ENCODE measurements at places on chromosomes 1 and 21.

DNA sequence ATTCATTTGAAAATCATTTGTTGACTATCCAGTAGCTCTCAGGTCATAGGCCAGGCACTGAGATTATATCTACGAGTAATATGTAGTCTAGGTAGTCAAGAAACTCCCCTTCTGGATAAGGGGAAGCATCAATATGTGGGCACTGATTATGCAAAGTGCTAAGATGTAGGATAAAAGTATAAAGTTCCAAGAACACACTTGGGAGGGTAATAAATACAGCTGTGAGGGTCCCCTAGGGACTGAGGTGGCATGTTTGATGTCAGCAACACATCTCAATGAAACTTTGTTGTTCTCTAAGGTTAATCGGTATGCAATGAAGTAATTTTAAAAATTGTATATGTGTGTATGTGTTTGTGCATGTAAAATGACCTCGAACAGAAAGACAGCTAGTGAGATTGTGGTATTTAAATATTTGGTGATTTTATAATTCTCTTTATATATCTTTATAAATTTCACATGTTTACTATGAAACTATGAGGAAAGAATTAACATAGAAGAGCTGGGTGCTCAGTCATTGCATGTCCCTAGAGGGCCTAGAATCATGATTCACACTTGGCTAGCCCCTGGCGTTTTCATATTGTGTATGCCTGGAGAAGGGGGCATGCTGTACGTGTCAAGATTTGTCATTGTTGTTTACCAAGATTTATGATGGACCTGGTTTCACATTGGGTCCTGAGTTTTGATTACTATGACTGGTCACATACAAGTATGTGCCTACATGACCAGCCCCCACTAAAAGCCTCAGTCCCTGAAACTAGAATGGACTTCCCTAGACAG lies 140.1 kb upstream of the DUSP10 start:
- DNase-seq: no peak

- no peak for DNase-seq
Observed at GRCh38 chr1:3003941-3004270, 17.4 kb upstream of the ACTRT2 start.

GRCh38 chr1:31327381-31327780 lies 30.5 kb downstream of the ZCCHC17 start:
- no peak for DNase-seq

DNA sequence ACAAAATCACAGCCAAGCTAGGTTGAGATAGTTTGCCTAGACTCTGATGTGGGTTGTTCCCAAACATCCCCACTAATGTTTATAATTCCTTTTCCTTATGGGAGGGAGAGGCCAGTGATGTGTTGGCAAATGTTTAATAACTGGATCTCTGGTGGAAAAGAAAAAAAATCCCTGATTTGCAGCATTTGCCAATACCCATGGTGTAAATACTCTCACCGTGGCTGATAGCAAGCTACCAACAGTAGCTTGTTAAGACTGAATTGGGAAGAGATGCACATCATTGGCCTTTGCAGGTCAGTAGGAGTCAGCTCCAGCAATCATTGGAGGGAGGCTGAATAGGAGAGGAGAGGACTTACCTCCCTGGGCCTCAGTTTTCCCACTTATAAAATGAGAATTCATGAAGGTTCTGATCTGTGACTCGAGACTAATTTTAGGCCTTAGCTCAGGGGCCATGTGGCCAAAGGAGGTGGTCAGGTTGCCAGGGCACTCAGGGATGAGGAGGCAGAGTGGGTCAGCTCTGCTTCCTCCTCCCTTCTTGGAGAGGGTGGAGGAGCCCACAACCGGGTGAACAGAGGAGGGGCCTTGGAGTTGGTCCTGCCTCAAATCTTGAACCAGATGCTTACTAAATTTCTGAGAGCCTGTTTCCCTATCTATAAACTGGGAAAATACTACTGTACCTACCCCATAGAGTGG lies 20.0 kb upstream of the SCMH1 start:
- no peak for DNase-seq

GRCh38 chr21:36162631-36163030 lies 6.0 kb downstream of the DOP1B start:
- DNase-seq: no peak

GRCh38 chr1:76254104-76255030 lies 179.8 kb downstream of the ST6GALNAC3 start:
- no peak for DNase-seq

- DNase-seq: no peak
Observed at GRCh38 chr1:47635597-47635996, 197.8 kb downstream of the FOXD2 start.

DNA sequence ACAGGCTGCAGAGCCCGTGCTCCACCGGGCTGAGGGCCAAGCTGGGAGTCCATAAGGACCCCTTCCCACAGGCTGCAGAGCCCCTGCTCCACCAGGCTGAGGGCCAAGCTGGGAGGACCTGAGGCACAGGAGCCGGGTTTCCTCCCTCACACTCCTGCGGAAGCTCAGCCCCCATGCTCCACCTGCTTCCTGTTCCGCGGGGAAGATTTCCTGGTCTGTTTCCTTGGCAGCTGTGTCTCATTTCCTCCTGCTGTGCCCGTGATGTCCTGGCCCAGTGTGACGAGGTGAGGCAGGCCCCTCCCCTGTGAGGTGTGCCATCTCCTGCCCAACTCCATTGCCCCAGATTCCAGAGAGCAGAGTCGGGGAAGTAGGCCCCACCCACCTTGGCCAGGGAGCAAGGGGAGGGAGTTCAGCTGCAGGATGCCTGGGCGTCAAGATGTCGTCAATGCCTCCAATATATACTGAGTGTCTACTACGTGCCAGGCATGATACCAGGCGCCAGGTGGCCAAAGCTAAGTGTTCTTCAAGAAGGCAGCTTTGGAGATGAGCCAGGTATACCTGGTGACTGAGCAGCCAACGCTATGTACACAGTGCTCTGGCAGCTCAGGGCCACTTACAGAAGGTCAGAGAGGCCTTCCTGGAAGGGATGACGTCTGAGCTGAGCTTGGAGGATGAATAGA lies 58.8 kb downstream of the NAV1 start:
- peak; percentile 47 for DNase-seq

DNA sequence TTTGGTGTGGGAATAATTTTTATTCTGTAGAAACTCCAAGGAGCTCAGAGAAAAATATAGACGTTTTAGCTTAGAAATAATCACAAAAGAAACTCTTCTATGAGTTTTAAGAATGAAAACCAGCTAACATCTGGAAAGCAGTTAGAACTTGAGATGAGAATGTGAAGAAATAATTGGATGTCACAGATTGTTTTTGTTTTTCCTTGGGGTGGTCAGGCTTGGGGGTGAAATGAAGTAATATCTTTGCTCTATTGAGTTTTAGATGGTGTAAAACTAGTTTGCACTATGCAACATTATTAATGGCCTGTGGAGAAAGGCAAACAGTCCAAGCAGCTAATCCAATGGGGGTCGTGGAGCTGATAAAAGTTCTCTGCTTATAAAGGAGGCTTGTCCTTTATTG lies 101.2 kb downstream of the FMN2 start:
- no peak for DNase-seq

DNA sequence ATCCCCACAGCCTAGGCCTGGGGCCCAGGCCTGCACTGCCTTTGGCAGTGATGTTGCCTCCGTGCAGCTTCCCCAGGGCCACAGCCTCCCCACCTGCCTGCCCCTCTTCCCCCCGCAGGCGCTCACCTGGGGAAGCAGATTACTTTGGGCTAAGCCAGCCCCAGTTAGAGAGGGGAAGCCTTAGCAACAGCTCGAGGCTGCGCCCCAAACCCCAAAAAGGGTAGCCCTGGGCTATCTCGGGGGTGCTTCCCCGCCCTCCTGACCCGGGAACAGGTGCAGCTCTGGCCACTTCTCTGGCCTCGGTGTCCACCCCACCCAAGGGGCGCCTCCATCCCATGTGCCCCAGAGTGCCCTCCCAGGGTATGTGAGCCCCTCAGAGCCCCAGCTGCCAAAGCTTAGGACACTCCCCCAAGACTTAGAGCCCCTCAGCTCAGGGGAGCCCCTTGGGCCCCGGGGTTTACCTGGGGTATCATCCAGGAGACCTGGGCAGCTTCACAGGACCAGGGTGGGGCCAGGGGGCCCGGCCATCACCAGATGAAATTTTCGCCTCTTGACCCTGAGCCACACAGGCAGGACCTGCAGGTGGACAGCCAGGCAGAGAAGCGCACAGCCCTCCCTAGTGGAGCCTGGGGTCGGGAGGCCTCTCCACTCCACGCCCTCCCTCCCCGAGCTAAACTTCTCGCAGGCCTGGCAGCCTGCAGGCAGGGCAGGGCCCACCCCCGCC lies 3.3 kb upstream of the TTC34 start:
- DNase-seq: no peak

GRCh38 chr1:42847721-42848460 lies 1.5 kb downstream of the ZNF691 start:
- DNase-seq: no peak

DNA sequence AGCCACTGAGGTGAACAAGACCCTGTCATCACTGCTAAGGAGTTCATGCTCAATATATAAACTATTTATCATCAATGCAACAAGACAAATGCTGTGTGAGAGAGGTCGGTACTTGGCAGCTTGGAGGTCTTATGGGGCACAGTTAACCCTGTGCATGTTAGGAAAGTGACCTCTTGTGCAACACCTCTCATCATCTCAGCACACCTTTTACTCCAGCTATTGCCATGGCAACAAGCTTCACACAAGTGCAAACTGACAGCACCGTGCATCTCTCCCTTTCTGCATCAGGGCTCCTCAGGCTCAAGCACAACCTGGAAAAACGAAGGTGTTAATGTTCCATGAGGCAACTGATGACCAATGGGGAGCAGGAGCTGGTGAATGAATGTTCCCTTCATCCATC lies 14.7 kb upstream of the MYSM1 start:
- DNase-seq: no peak

GRCh38 chr1:116179964-116180363 lies 68.8 kb downstream of the MAB21L3 start:
- DNase-seq: no peak

DNA sequence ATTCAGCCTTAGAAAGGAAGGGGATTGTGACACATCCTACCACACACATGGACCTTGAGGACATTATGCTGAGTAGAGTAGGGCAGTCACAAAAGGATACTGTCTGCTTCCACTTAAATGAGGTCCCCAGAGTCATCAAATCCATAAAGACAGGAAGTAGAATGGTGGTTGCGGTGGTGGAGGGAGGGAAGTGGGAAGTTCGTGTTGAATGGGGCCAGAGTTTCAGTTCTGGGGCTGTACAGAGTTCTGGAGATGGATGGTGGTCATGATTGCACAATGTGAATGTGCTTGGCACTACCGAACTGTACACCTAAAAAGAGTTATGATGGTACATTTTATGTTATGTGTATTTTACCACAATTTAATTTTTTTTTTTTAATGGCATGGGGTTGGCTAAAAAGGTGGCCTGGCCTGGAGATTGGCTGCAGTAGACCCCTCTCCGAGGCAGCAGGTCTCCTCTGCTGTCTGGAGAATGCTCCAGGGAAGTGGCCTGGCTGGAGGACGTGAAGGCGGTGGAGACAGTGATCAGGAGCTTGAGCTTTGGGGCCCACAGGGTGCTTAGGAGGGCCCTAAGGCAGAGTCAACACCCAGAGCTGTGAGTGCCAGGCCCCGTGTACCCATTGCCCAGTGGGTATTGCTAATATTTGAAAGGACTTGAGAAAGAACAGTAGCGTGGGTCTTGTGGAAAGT lies 30.4 kb downstream of the IFNGR2 start:
- no peak for DNase-seq

GRCh38 chr1:91684481-91685196 lies 184.0 kb downstream of the CDC7 start:
- peak; percentile 73 for DNase-seq

GRCh38 chr1:199913318-199913717 lies 114.2 kb upstream of the NR5A2 start:
- DNase-seq: no peak

DNA sequence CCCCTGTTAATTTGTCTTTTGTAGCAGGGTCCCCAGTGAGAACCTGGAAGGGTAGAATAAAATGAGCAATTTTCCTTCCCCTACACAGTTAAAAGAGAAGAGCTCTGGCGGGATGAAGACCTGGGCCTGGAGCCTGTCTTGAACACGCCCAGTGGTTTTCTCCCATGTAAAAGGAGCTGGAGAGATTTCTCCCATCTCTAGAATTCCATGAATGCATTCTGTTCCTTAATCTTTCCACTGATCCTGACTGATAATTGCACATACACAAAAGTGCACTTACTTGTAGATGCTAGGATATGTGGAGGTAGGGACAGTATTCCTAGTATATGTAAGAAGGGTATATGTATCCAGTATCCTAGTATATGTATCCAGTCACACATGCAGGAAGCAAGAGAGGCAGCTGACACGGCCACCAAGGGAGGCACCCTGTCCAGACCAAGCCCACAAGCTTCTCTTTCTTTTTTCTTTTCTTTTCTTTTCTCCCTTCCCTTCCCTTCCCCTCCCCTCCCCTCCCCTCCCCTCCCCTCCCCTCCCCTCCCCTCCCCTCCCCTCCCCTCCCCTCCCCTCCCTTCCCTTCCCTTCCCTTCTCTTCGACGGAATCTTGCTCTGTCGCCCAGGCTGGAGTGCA lies 11.9 kb upstream of the PKNOX1 start:
- no peak for DNase-seq

GRCh38 chr1:179318491-179318890 lies 24.9 kb downstream of the SOAT1 start:
- DNase-seq: no peak

- no peak for DNase-seq
Observed at GRCh38 chr1:89287181-89288050, 14.8 kb upstream of the GBP5 start.

DNA sequence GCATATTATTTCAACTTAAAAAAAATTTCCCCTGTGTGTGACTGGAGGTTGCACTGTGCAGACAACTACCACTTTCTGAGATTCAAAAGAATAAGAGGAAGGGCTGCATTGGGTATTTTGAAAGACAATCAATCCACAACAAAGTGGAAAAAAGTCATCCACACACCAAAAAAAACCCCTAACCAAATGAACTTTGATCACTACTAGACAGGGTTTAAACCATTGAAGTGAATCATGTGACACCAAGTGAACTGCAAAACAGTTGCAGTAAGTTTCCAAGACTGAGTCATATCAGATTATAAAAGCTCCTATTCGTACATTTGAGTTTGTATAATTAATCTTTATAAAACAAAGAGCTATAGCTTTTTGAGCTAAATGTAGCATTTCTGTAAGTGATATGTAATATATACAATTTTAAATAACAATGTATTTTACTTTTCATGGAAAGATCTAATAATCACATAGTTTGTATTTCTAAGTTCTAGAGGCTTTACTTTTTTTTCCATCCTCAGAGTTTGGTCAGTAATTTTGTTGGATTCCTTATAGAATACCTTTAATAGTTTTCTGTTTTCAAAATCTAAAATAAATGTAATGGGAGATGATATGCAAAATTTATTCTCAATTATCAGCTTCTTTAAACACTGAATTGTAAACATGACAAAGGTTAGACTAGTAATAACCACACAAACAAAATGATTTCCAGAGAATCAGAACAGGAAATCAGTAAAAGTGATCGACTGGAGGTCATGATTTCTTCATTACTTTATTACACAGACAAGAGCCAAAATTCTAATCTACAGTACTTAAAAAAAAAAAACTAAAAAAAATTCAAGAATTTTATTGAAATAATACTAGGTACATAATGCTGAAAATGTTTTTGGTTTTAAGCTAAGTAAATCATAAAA lies 50.5 kb upstream of the GFI1 start:
- no peak for DNase-seq
